ENCODE measurements at places on chromosomes 6 and 20.

DNA sequence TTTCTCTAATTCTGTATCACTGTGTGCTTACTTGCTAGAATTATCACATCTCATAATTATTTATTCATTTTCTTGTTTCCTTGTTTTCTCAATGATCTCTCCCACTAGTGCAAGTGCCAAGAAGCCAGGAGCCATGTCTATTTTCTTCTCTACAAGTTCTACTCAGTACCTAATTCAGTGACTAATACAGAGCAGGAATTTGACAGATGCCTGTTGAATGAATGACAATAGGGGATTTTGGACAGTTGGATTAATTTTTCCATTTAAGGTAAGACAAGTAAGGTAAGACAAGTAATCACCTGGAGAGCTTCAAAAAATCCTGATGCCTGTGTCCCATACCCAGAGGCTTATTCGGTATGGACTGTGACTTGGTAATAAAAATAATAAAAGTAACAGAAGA, 81.0 kb downstream of the EDN1 start:
- no peak for DNase-seq

DNA sequence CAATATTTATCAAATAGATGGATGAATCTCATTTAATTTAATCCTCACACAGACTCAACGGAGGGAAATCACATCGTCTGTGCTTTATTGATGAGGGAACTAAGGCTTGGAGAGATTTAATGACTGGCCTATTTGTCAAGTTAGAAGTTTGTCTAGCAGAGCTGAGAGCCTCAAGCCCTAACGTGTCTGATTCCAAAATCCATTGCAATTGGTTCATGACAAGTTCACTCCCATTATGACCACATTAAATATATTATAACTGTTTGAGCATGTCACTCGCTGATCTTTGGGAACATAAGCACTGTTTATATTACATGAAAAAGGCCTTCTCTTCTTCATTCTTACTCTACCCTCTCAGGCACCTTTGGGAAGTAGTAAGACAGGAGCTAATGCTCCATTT, 89.4 kb upstream of the SIRPA start:
- no peak for DNase-seq

GRCh38 chr6:111987295-111987694, 66.6 kb upstream of the CCN6 start:
- DNase-seq, result peak; percentile 42

GRCh38 chr6:151012321-151013294, 147.1 kb downstream of the MTHFD1L start:
- DNase-seq, result peak; percentile 91

- no peak for DNase-seq
Measured at GRCh38 chr6:105757512-105758200, 328.5 kb upstream of the PRDM1 start.

- no peak for DNase-seq
Measured at GRCh38 chr6:4916954-4917561, 86.8 kb downstream of the RPP40 start.

- DNase-seq, result no peak
Measured at GRCh38 chr6:158703111-158703836, 53.4 kb downstream of the SYTL3 start.

GRCh38 chr20:34343458-34344211, 19.4 kb upstream of the ITCH start:
- DNase-seq, result no peak

DNA sequence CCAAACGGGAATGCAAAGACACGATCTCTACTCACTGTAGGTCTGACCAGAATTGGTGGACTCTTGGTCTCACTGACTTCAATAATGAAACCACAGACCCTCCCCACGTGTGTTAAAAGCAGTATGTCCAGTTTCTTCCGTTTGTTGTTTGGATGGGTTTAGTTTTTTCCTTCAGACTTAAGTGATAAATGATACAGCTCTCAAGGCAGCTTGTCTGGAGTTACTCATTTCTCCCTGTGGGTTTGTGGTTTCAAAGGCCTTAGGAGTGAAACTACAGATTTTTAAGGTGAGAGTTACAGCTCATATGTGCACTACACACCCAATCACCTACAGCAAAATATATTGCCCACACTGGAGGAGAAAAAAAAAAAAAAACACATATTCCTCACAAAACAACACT, 86.7 kb upstream of the STMND1 start:
- peak; percentile 81 for DNase-seq

DNA sequence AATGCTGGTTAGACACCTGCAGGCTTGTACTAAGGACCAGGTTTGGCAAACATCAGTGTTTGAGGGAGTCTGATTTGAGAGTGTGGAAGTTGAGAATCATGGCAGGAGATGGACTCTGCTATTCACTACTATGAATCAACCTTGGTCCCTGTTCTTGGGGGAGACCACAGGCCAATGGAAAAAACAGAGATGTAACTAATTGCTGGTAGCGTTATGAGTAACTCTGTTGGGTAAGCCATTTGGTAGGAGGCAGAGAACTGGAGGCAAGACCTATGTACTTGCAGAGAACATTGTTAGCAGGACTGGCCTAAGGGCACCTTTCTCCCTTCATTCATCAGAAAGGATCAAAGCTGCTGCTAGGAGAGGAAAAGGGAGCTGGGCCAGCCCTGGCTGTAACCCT, 8.3 kb upstream of the WFDC2 start:
- DNase-seq, result no peak

GRCh38 chr20:36792422-36792821, 18.9 kb upstream of the DSN1 start:
- DNase-seq, result peak; percentile 71

- peak; percentile 55 for DNase-seq
Measured at GRCh38 chr6:149334201-149334600, 16.7 kb downstream of the TAB2 start.

GRCh38 chr6:154511791-154512190, 1.3 kb upstream of the CNKSR3 start:
- no peak for DNase-seq

- DNase-seq, result no peak
Measured at GRCh38 chr6:40077315-40077714, 143.1 kb upstream of the MOCS1 start.

GRCh38 chr6:27593861-27594260, 121.0 kb upstream of the ZNF184 start:
- no peak for DNase-seq

DNA sequence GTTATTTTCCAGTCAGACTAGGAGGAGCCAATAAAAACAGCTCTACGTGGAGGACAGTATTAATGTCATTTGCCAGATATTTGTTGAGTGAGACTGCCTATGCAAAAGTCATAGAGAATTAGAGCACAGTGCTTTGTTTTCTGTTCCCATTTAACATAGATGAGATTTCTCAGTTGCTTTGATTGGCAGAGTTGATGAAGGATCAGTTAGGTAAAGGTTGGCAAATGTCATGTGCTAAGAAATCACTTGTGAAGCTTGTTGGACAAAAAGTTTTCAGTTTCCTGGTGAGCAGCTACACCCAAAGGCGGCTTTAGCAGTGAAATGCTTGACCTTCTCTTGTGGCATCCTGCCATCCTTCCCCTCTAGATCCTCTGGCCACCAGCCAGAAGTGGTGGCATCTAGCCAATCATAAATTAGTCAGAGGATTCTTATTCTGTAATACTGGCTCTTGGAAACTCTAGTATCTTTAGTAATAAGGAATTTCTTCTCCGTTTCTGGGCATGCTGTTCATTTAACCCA, 37.0 kb downstream of the BCKDHB start:
- DNase-seq, result peak; percentile 91

GRCh38 chr6:157374889-157375443, 6.0 kb upstream of the ZDHHC14 start:
- DNase-seq, result no peak

- no peak for DNase-seq
Measured at GRCh38 chr20:6764619-6765018, 2.9 kb upstream of the BMP2 start.

DNA sequence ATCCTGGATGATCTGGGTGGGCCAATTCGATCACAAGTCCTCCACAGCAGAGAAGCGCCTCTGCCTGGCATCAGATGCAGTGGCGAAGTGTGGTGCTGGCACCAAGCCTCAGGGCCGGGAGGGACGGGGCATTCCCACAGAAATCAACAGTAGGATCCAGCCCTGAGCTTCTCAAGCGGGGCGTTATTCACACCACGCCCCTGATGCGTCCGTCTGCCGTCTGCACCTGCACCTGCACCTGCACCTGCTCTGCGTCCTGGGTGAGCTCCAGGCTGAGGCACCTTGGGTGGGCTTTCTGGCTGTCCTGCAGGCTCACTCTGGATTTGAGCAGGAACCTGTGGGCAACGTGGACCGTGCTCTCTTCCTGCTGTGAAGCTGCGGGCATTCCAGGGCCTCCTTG, 13.8 kb upstream of the NTSR1 start:
- DNase-seq, result no peak

- no peak for DNase-seq
Measured at GRCh38 chr20:41316051-41316450, 1.5 kb downstream of the ZHX3 start.

DNA sequence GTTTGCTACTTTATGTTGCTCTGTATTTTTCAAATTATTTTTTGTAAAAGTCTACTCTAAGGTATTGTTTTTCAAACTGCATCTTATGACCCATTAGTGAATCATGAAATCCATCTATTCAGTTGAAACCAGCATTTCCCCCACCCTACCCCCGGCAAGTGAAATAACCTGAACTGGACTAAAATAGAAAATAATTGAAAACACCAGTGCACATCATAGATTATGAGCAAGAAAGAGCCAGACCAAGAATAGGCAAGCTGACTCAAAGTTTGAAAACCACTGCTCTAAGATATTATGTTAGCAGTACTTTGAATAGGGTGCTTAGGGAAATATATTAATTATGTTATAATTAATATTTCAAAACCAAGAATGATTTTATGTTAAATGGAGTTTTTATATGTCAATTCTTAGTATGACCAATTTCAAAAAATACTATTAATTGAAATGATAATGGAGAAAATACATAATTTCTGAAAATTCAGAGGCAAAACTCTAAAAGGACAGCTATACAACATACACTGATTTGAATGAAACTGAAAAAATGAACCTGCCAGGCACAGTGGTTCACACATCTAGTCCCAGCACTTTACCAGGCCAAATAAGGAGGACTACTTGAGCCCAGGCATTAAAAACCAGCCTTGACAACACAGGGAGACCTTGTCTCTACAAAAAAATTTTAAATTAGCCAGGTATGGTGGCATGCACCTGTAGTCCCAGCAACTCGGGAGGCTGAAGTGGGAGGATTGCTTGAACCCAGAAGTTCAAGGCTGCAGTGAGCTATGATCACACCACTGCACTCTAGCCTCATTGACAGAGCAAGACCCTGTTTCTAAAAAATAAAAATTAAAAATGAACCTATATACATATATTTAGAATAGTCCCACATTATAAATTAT, 112.0 kb downstream of the CDK19 start:
- DNase-seq, result peak; percentile 6

- DNase-seq, result no peak
Measured at GRCh38 chr6:134424165-134424797, 106.4 kb upstream of the SGK1 start.

- no peak for DNase-seq
Measured at GRCh38 chr20:43910564-43910963, 4.1 kb upstream of the TOX2 start.

DNA sequence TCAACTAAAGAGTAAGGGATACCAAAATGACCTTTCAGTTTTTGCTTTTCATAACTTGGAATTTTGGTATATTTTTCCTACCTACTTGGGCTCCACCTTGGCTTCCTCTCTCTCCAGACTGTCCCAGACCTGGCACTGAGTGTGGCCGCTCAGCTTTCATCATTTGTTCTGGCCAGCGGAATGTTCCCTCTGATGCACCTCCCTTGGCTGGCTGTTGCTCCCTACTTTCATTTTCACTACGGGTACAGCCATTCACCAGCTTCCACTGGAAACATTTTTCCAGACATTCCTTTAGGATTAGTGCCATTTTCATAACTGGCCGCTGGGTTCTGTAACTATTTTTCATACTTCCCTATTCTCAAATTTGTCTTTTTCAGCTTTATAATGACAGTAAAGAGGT, 487.4 kb downstream of the TENT5A start:
- DNase-seq, result peak; percentile 69

- peak; percentile 83 for DNase-seq
Measured at GRCh38 chr6:39806278-39806677, 14.1 kb downstream of the DAAM2 start.

- DNase-seq, result peak; percentile 39
Measured at GRCh38 chr6:116847227-116847626, 18.3 kb upstream of the GPRC6A start.

GRCh38 chr20:32535953-32536823, 48.9 kb downstream of the NOL4L start:
- no peak for DNase-seq

GRCh38 chr6:137799950-137800568, 67.0 kb upstream of the TNFAIP3 start:
- DNase-seq, result peak; percentile 60

GRCh38 chr20:45032781-45033180, 66.5 kb downstream of the STK4 start:
- DNase-seq, result peak; percentile 59

DNA sequence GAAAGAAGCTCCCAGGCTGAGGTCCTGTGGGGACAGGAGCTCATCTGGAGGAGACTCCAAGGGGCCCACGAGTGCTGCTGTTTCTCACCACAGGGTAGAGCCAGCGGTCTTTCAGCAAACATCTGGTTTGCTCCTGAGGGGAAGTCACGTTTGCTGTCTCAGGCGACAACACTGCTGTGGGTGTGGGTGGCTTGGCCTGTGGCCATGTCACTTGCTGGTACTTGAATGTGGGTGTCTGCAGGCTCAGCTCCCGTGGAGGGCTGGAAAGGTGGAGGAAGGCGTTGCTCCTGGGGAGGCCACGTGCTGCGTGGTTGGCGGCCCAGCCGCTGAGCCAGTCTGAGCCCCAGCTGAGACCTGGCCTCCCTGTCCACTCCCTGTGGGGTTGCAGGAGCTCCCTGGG, 52.8 kb upstream of the MPC1 start:
- no peak for DNase-seq

DNA sequence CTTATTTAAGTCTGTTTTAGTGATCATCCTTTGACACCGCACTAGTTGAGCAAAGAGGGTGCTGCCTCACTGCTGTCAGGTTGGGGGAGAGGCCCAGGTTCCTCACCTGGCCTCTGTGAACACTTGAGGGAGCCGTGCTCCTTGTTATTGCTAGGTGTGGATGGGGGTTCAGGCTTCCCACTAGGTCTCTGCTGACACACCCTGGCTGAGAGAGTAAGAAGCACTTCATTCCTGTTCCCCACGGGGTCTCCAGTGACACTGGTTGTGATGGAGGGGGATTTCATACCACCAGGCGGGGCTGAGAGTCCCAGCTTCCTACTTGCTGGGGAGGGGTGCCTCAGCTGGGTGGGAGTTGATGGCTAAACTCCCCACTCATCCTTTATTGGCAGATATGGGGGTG, 11.1 kb upstream of the NOTCH4 start:
- DNase-seq, result no peak

All from fibroblast of skin of scalp (primary cell).